Anterior cingulate cortex (tissue), 58 donors: ENCODE measurements at places on chromosomes 7 and 10.

DNA sequence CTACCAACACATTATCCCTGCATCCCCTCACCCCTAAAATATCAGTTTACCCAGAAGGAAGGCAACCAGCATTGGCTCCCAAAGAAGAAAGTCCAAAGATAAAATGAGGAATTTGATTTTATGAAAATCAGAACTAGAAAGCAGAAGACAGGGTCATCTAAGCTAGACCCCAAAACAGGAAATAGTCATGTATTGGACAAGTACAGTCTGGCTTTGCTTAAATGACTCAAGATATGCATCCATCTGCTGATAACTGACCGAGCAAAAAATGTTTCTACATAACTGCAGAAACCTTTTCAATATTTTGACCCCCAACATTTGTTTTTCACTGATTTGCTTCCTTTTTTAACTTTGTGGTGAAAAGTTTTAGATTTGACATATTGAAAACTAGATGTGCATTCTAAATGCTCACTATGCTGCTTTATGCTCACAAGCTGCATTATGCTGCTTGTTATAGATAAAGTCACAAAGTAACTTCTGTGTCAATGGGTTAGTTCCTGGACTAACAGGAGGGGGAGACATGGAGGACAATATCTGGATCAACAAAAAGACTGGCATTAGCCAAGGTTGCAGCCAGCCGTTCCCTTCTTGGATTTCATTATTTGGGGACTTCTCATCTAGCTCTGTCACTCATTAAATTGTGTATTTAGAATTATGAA lies 227.0 kb downstream of the INHBA start:
- no peak for DNase-seq

DNA sequence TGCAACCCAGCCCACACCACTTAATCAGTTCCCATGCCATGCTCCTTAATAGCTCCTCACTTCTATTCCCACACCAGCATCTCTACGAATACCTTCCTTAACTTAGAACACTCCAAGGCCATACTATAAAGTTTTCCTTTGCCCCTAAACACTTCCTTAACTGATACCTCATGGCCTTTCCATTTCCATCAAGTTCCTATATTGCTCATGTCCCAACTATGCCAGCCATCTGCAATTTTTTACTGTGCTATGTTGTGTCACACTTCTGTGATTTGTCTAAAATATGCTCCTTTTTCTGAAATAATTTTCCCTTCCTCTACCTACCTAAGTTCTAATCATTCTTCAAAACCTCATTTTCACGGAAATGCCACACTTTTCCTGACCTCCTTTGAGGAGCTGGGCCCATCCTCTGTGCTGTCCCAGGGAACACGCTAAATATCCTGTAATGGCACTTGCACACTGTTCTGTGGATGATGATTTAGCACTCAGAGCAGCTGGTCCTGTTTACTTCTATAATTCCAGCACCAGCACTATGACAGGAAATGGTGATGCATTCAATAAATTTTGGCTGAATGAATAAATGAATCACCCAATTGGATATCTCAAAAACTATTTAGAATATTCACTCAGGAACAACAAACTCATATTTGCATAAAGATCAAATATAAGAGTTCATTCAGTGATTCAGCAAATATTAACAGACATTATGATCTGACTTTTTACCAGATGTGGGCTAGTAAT lies 266.5 kb upstream of the HGF start:
- DNase-seq = no peak

DNA sequence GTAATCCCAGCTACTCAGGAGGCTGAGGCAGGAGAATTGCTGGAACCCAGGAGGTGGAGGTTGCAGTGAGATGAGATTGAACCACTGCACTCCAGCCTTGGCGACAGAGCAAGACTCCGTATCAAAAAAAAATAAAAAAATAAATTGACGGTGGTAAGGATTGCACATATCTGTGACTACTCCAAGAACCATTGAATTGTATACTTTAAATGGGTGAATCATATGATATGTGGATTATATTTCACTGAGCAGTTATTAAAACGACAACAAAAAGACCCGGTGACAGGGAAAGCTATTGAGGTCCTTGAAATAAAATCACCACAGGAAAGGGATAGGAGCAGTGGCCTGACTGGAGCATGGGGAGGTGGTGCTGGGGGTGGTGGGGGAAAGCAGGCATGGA lies 31.2 kb upstream of the COMTD1 start:
- DNase-seq = no peak

DNA sequence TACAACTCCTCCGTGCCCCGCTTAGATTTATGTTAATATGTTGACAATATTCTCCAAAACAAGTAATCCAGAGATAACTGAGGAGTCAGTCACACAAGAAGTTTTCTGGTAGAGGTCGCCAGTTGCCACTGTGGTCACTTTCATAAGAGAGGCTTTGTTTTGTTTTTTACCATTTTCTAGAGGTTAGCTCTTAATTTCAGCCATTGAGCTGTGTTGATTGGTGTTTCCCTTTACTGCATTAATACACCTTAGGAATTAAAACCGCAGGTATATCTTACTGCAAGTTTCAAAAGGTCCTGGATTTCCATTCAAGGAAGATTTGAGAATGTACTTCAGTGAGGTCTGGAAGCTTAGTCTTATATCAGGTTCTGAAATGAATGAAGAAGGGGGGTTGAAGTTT lies 3.5 kb downstream of the BMI1 start:
- no peak for DNase-seq

- DNase-seq = no peak
Measured at GRCh38 chr10:127343821-127344220, 147.4 kb upstream of the INSYN2A start.
